ENCODE measurements at places on chromosomes 5 and 9. TPM values are rescaled to one million over a fixed set of nuclear protein-coding genes. Genes with fewer than 3 reads are reported as not detected.

Gene C7
- total RNA-seq: not detected

Gene SV2C
- total RNA-seq: 0.32 TPM

Gene GRM6
- total RNA-seq: not detected

Gene SPAG8
- 1.5 TPM for total RNA-seq

Gene SLC24A2
- total RNA-seq: not detected

Gene C9orf152
- not detected for total RNA-seq

Gene SLC45A2
- total RNA-seq: not detected

Gene TNC
- 1.9 TPM for total RNA-seq

Gene TMEM8B
- total RNA-seq: 3.4 TPM

Gene POLE3
- 73.8 TPM for total RNA-seq

Gene SH3RF2
- 0.57 TPM for total RNA-seq

Gene CCL19
- total RNA-seq: not detected

Gene IL3
- total RNA-seq: 140 TPM

Gene ARHGEF39
- total RNA-seq: 12.3 TPM

Gene NR5A1
- total RNA-seq: not detected

Gene C9orf153
- total RNA-seq: 0.41 TPM

Gene PPIP5K2
- total RNA-seq: 52.5 TPM

Gene SMIM33
- 0.23 TPM for total RNA-seq

Gene FAXDC2
- not detected for total RNA-seq

Gene SLC6A19
- not detected for total RNA-seq

Gene LHX6
- total RNA-seq: not detected

Gene SLC27A6
- total RNA-seq: not detected

Gene HSD17B3
- not detected for total RNA-seq

Gene GAPT
- total RNA-seq: not detected

Gene DOK3
- total RNA-seq: 4.9 TPM

Gene CAMLG
- total RNA-seq: 29.1 TPM

Gene C9
- total RNA-seq: not detected

Gene IPO11
- total RNA-seq: 52.8 TPM

Gene CCNO
- 0.27 TPM for total RNA-seq

Gene TAF11L10
- total RNA-seq: not detected

Gene NDUFB6
- 47.4 TPM for total RNA-seq

Gene SPATA31E1
- total RNA-seq: not detected

Gene SOHLH1
- total RNA-seq: not detected

Gene MSMP
- 0.41 TPM for total RNA-seq

Gene PLPP6
- 5.9 TPM for total RNA-seq

Gene SGCD
- not detected for total RNA-seq

Gene IFNA4
- not detected for total RNA-seq

Gene PCDHGB7
- 0.23 TPM for total RNA-seq

Gene TYRP1
- total RNA-seq: not detected

Gene ARSI
- total RNA-seq: not detected

Gene FKTN
- 11.3 TPM for total RNA-seq

Gene PDCD1LG2
- 2.0 TPM for total RNA-seq

Gene CDKN2B-AS1
- total RNA-seq: 0.82 TPM

Gene SPARC
- total RNA-seq: 0.43 TPM

Gene CCDC183
- total RNA-seq: not detected

Gene OR1Q1
- total RNA-seq: not detected

Gene MYMK
- total RNA-seq: not detected
